ENCODE measurements at places on chromosomes 11 and 22. TPM values are rescaled to one million over a fixed set of nuclear protein-coding genes. Genes with fewer than 3 reads are reported as not detected.

DNA sequence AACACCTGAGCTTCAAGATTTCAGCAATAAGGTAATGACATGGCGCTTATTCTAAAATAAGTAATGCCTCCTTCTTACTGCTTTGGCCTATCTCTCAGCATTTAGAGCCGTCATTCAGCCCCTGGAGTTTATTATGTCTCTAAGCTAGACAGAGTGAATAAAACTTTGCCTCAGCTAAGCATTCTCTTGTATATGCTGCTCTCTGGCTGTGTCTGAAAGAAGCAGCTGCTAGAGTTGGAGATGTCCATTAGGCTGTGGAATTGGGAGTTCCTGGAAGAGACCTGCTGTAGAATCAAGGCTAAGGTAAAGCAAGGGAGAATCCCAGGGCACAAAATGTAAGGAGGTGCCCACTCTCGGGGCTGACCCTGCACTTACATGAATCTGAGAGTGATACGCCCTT is 35.5 kb upstream of the TTC12 start:
- H3K36me3 ChIP-seq: peaks cover 5% of the 10 kb centered on the region
- no peak for DNase-seq
- H3K27ac ChIP-seq: no peak overlapping the region
- H3K27me3 ChIP-seq: peaks cover 4% of the 10 kb centered on the region
- H3K4me1 ChIP-seq: peaks cover 13% of the 10 kb centered on the region
- H3K4me3 ChIP-seq: no peak overlapping the region

GRCh38 chr11:111361052-111361801 is 17.8 kb downstream of the POU2AF1 start:
- H3K4me1 ChIP-seq: no peaks in the 10 kb centered on the region
- no peaks in the 10 kb centered on the region for H3K27me3 ChIP-seq
- H3K4me3 ChIP-seq: no peak overlapping the region
- no peaks in the 10 kb centered on the region for H3K36me3 ChIP-seq

- no peak overlapping the region for H3K4me3 ChIP-seq
- H3K4me1 ChIP-seq: no peaks in the 10 kb centered on the region
- no peaks in the 10 kb centered on the region for H3K36me3 ChIP-seq
- DNase-seq: no peak
Measured at GRCh38 chr22:36862251-36863242, 1.7 kb downstream of the NCF4 start.

DNA sequence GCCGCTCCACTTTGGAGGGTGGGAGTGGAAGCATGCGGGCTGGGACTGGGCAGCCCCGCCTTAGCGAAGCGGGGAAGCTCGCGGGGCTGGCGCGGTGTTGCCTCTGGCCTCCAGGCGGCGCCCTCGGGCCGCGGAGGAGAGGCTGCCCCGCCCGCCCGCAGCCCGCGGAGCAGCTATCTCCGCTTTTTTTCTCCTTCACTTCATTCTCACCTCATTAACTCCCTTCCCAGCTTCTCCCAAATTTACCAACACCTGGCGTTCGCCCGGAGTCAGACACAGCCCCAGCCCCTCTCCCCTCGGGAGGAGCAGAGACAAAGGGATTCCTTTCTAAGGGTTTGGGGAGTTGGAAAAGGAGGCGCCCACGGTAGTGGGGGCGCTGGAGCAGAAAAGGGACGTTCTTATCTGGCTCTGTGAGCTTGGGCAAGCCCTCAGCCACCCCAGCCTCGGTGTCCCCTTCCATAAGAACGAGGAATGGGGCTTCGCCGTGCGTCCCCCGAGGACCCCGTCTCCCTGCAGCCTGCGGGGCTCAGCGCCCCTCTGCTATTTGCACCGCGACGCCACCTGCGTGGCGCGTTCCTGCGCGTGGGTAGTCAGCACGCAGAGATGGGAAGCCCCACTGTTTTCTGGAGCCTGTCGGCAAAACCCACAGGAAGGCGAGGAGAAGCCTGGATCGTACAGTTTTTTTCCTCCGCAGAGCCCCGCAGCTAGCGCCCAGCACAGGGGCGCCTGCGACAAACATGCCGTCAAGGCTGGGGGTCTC is 1.5 kb upstream of the WNT11 start:
- no peaks in the 10 kb centered on the region for H3K4me1 ChIP-seq
- H3K27me3 ChIP-seq: peaks cover 17% of the 10 kb centered on the region
- H3K4me3 ChIP-seq: peak overlapping the region; percentile 69

- H3K27me3 ChIP-seq: peaks cover 12% of the 10 kb centered on the region
- DNase-seq: no peak
- H3K36me3 ChIP-seq: no peaks in the 10 kb centered on the region
- H3K4me3 ChIP-seq: peak overlapping the region; percentile 91
- H3K27ac ChIP-seq: peak overlapping the region; percentile 40
Measured at GRCh38 chr11:47272706-47273105, 2.8 kb downstream of the MADD start.

The OR52A1 gene
- not detected for total RNA-seq

The AIFM3 gene
- total RNA-seq: 0.64 TPM

The SSTR3 gene
- total RNA-seq: not detected
